ENCODE measurements at places on chromosomes 2 and 18. TPM values are rescaled to one million over a fixed set of nuclear protein-coding genes. Genes with fewer than 3 reads are reported as not detected.

The SIX3 gene
- not detected for total RNA-seq

The SERPINB4 gene
- not detected for total RNA-seq

The FBXO11 gene
- 42.9 TPM for total RNA-seq

The DLGAP1 gene
- total RNA-seq = not detected

The RAX gene
- total RNA-seq = not detected

The DSG3 gene
- total RNA-seq = not detected

The SIX2 gene
- 7.3 TPM for total RNA-seq

The ANKRD53 gene
- not detected for total RNA-seq

The DCDC2C gene
- not detected for total RNA-seq

The CSRNP3 gene
- total RNA-seq = 0.75 TPM

DNA sequence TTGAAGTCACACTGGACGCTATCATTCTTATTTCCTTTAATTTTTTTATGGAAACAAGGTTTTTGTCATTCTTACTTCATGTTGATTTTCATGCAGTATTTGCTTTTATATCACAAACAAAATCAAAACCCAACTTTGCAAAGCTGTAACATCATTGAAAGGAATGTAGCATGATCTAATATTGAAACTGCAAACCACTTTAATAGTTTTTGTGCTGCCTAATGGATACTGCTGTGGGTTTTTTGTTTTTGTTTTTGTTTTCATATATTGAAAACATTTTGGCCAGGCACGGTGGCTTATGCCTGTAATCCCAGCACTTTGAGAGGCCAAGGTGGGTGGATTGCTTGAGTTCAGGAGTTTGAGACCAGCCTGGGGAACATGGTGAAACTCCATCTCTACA lies 81.6 kb downstream of the MAP2 start:
- no peak for DNase-seq

- DNase-seq = peak; percentile 50
These were observed 22.7 kb downstream of the BCL11A start for GRCh38 chr2:60530660-60531281.

GRCh38 chr2:97715951-97716694 lies 2.7 kb downstream of the ZAP70 start:
- no peak for DNase-seq

DNA sequence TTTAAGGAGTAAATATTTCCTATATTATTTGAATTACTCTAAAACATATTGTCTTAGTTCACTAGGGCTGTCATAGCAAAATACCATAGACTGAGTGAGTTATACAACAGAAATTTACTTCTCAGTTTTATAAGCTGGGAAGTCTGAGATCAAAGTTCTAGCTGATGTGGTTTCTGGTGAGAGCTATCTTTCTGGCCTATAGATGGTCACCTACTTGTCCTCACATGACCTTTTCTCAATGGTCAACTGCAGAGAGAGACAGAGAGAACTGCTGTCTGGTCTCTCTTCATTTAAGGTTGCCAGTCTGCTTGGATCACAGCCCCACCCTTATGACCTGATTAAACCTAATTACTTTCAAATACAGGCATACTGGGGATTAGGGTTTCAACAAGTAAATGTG lies 490.9 kb downstream of the FBXO15 start:
- no peak for DNase-seq

GRCh38 chr2:218290316-218291261 lies 1.7 kb downstream of the TMBIM1 start:
- DNase-seq = no peak

GRCh38 chr2:142061733-142062132 lies 69.1 kb downstream of the LRP1B start:
- no peak for DNase-seq

Data from Caki2 (cell line).